ENCODE measurements at places on chromosomes 5 and 9.
A peak's percentile ranks its signal among the peaks of the same experiment; 100 is the strongest.

- DNase-seq: no peak
Measured at GRCh38 chr5:120567921-120568320, 103.8 kb downstream of the PRR16 start.

GRCh38 chr9:131656356-131657036 lies 83.4 kb downstream of the RAPGEF1 start:
- DNase-seq: peak; percentile 34

DNA sequence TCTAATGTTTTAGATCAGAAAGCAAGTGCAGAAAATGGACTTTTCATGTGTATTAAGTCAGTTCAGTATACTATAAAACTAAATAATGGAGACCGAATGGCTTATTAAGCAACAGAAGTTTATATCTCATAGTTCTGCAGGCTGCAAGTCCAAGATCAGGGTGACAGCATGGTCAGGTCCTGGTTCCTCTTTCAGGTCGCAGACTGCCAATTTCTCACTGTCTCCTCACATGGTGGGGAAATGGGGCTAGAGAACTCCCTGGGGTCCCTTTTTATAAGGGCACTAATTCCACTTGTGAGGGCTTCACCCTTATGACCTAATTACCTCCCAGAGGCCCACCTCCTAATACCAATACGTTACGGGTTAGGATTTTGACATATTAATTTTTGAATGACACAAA lies 48.7 kb downstream of the RICTOR start:
- no peak for DNase-seq

DNA sequence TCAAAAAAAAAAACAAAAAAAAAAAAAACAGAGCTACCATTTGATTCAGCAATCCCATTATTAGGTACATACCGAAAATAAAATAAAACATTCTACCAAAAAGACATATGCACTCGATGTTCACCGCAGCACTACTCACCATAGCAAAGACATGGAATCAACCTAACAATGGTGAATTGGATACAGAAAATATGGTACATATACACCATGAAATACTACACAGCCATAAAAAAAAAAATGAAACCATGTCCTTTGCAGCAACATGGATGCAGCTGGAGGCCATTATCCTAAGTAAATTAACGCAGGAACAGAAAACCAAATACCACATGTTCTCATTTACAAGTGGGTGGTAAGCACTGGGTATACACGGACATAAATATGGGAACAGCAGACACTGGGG lies 21.3 kb downstream of the MRPS27 start:
- DNase-seq: no peak

DNA sequence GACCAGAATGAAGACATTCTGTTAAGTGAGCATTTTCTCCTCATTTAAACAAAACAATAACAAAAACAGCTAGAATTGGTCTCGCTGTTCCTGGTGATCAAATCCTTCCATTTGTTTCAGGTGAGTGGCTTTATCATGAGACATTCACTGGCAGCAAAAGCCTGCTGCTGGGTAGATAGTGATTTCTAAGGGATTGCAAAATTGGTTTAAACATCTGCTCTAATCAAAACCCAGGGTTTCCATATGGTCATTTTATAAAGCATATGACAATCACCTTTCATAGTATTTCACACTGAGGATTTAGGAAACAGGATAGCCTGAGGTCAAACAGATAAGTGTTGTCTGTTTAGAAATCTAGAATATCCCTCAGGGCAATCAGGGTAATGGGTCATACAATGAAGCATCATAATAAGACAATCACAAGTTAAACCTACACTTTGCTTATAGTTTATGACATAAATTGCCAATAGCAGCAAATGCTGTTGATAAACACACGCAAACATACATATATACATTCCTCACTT lies 769.6 kb upstream of the C9orf72 start:
- DNase-seq: no peak

Data from large intestine (tissue), 12 donors.